Spleen (tissue), 13 donors: ENCODE measurements at places on chromosomes 11 and 22.

- DNase-seq: no peak
- H3K4me3 ChIP-seq: no peak overlapping the region
- no peaks in the 10 kb centered on the region for H3K36me3 ChIP-seq
Measured at GRCh38 chr11:103619938-103620337, 416.5 kb upstream of the DDI1 start.

DNA sequence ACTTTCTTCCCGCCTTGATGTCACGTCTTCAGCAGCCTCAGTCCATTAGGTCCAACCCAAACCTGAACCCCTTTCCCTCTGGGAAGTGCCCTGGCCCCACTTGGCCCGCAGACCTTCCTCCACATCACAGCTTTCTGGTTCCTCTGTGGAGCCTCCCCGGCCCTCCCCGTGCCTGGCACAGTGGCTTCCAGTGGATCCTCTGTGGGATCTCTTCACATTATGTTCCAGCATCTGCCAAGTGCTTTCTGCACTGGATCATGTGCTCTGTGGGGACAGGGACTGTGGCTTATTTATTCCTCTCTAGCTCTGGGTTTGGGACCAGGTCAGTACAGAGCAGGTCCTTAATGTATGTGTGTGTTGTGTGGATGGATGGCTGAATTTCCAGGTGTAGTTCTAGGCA, 30.9 kb downstream of the POLR3H start:
- H3K4me1 ChIP-seq: peaks cover 20% of the 10 kb centered on the region
- H3K36me3 ChIP-seq: peaks cover 93% of the 10 kb centered on the region
- no peaks in the 10 kb centered on the region for H3K27me3 ChIP-seq
- no peak overlapping the region for H3K4me3 ChIP-seq
- H3K27ac ChIP-seq: no peak overlapping the region

DNA sequence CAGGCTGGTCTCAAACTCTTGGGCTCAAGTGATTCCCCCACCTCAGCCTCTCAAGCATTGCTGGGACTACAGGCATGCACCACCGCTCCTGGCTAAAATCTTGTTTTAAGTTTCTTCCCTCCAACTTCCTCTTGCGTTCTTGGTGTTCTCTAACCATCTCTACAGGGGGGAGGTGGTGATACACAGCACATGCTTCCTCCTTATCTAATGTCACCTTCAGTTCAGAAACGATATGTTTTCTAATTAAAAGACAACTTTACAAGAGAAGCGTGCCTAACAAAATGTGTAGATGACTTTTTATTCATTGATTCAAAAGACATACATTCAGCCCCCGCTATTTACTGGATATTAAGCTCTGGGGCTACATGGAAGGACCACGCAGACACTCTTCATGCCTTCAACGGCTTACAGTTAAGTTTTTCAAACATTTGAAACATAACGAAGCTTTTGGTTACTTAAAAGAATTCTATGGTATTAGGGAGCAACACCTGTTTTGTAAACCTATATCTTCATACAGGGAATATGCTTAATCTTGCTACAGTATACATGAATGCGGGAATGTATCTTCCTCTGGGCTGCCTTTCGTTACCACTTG, 933 bp upstream of the DLAT start:
- no peak for DNase-seq
- H3K4me1 ChIP-seq: peaks cover 30% of the 10 kb centered on the region
- H3K4me3 ChIP-seq: peak overlapping the region; percentile 84
- no peaks in the 10 kb centered on the region for H3K27me3 ChIP-seq

GRCh38 chr11:115676206-115676605, 172.0 kb upstream of the CADM1 start:
- H3K4me3 ChIP-seq: no peak overlapping the region
- no peak overlapping the region for H3K27ac ChIP-seq
- H3K4me1 ChIP-seq: no peaks in the 10 kb centered on the region
- no peaks in the 10 kb centered on the region for H3K36me3 ChIP-seq
- H3K27me3 ChIP-seq: no peaks in the 10 kb centered on the region

DNA sequence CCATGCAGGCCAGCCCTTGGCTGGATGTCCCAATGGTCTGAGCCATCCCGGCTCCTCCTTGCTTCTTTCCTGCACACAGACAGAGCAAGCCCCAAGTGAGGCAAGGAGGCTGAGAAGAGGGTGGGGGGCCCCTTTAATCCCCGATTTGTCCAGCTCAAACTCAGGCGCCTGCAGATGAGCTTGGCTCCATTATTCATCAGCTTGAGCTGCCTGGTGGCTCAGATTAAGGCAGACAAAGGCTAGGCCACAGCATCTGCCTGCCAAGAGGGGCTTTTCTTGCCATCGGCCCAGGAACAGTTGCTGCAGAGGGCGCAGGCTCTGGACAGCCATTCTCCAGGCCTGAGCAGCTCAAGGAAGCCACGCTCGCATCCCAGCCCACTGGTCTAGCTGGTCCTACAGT, 35.4 kb downstream of the LMO1 start:
- peak; percentile 45 for DNase-seq
- no peak overlapping the region for H3K4me3 ChIP-seq
- H3K36me3 ChIP-seq: no peaks in the 10 kb centered on the region
- no peak overlapping the region for H3K27ac ChIP-seq
- peaks cover 3% of the 10 kb centered on the region for H3K4me1 ChIP-seq

GRCh38 chr11:15093432-15093831, 20.0 kb downstream of the CALCB start:
- no peak overlapping the region for H3K27ac ChIP-seq
- H3K4me3 ChIP-seq: no peak overlapping the region
- H3K36me3 ChIP-seq: no peaks in the 10 kb centered on the region
- no peaks in the 10 kb centered on the region for H3K4me1 ChIP-seq

GRCh38 chr11:104198576-104198975, 34.6 kb upstream of the PDGFD start:
- no peaks in the 10 kb centered on the region for H3K36me3 ChIP-seq
- no peak overlapping the region for H3K27ac ChIP-seq
- H3K4me1 ChIP-seq: no peaks in the 10 kb centered on the region
- no peak for DNase-seq

GRCh38 chr11:44316659-44317240, 6.8 kb upstream of the ALX4 start:
- peaks cover 95% of the 10 kb centered on the region for H3K27me3 ChIP-seq
- H3K4me3 ChIP-seq: no peak overlapping the region
- H3K27ac ChIP-seq: no peak overlapping the region
- peak; percentile 74 for DNase-seq

GRCh38 chr11:118193910-118194566, 17.6 kb upstream of the SCN2B start:
- H3K4me3 ChIP-seq: no peak overlapping the region
- H3K36me3 ChIP-seq: peaks cover 40% of the 10 kb centered on the region
- DNase-seq: no peak
- H3K27me3 ChIP-seq: peaks cover 16% of the 10 kb centered on the region
- H3K4me1 ChIP-seq: peaks cover 11% of the 10 kb centered on the region

GRCh38 chr22:37549704-37550059, 10.6 kb upstream of the CDC42EP1 start:
- no peaks in the 10 kb centered on the region for H3K36me3 ChIP-seq
- H3K27ac ChIP-seq: peak overlapping the region; percentile 52
- peaks cover 65% of the 10 kb centered on the region for H3K4me1 ChIP-seq
- H3K4me3 ChIP-seq: no peak overlapping the region
- H3K27me3 ChIP-seq: peaks cover 11% of the 10 kb centered on the region

DNA sequence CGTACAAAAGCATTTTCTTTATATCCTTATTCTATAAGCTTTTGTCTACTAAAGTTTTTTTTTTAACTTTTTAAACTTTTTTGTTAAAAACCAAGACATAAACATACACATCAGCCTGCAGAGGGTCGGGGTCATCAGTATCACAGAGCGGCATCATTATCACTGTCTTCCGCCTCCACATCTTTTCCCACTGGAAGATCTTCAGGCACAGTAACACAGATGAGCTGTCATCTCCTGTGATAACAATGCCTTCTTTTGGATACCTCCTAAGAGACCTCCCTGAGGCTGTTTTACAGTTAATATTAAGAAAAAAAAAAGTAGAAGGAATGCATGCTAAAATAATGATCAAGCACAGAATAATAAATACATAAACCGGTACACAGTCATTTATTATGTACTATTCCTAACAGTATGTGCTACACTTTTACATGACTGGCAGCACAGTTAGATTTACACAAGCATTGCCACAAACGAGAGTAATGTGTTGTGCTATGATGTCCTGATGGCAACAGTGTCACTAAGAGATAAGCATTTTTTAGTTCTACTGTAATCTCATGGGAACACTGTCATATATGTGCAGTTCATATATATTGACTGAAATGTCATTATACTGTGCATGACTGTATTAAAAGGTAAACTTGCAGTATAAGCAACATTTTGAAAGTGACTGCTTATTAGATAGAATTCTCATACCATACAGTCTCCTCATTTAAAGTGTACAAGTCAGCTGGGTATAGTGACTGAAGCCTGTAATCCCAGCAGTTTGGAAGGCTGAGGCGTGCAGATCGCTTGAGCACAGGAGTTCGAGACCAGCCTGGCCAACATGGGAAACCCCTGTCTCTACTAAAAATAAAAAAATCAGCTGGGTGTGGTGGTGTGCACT, 58.6 kb downstream of the KDM2A start:
- DNase-seq: no peak
- H3K27me3 ChIP-seq: no peaks in the 10 kb centered on the region
- peaks cover 49% of the 10 kb centered on the region for H3K36me3 ChIP-seq
- no peak overlapping the region for H3K27ac ChIP-seq
- H3K4me3 ChIP-seq: no peak overlapping the region

- no peaks in the 10 kb centered on the region for H3K27me3 ChIP-seq
- no peak overlapping the region for H3K4me3 ChIP-seq
- H3K4me1 ChIP-seq: no peaks in the 10 kb centered on the region
Measured at GRCh38 chr11:134155946-134156865, 67.6 kb downstream of the NCAPD3 start.

DNA sequence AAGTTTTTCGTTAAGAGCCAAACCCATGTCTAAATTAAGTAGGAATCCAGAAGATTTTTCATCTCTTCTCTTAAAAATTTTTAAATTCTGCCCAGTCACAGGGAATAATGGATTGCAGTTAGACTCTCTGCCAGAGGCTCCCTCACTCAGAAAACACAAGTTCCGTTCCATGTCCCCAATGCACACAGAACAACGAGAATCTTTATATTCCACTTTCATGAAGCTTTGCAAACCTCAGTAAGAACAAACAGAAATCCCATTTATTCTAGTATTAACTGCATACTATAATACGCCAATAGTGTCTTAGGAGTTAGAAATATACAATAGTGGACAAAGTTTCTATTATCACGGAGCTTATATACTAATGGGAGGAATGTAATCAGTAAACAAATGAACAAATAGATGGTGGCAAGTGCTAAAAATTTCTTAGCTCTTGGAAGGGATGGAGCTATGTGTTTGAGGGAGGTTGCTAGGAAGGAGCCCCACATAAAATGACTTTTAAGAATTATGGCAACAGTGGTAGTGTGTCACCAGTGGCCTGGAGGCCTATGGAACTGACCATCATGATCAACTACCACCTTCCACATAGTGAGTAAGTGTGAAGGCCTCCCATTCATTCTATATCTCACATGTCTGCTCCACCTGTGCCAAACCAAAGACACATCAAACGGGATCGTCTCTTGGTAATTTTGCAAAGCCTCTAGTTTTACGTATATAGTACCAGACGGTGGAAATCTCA, 24.9 kb downstream of the PICALM start:
- DNase-seq: no peak
- no peaks in the 10 kb centered on the region for H3K36me3 ChIP-seq
- H3K27me3 ChIP-seq: no peaks in the 10 kb centered on the region
- peak overlapping the region; percentile 69 for H3K27ac ChIP-seq
- H3K4me1 ChIP-seq: peaks cover 100% of the 10 kb centered on the region
